ENCODE measurements at places on chromosomes 2 and 18.

DNA sequence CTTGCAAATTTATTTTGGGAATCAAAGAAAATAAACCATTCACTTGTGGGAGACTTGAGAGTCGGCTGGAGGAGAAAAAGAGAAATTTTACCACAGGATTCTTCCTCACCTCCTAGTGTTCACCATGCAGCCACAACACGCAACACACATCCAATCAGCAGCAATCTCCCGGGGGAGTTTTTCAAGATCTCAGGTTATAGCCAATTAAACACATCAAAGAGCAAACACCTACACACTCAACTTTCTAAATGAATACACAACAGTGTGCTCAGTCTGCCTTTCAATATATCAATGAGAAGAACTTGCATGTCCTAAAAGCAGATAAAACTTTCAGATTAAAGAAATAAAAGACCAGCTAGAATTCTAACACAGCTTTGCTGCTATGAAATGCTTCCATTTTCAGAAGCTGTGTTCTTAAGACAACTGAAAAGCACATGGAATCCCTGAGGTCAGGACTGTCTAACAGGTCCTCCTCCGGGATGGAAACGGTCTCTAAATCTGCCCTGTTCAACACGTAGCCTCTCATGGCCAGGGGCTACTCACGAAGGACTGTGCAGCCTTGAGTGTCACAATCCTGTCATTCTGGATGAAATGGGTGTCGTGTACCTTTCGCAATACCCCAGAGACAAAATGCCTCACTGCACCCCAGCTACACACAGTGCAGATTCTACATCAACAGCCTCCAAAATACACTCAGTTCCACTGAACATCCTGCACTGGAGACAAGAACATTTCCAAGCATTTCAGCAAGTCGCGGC, 84.2 kb downstream of the ZNF516 start:
- no peak for DNase-seq

DNA sequence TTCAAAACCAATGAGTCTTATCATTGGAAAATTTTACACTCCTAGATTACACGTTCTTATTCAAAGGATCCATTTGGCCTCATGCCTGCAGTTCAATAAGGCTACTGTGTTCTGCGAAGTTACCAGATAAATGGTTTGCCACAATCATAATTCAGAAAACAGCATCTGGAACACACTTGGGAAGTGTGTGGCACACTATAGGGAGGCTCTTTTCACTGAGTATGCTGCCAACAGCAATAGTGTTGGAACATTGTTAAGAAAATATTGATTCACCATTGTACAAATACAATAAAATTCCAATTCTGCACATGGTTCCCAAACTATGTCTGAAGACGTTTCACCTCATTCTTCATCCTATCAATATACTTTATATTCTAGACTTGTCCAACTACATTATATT, 141.4 kb upstream of the DOK6 start:
- DNase-seq, result no peak

GRCh38 chr2:189146553-189146952, 33.0 kb downstream of the COL5A2 start:
- no peak for DNase-seq

DNA sequence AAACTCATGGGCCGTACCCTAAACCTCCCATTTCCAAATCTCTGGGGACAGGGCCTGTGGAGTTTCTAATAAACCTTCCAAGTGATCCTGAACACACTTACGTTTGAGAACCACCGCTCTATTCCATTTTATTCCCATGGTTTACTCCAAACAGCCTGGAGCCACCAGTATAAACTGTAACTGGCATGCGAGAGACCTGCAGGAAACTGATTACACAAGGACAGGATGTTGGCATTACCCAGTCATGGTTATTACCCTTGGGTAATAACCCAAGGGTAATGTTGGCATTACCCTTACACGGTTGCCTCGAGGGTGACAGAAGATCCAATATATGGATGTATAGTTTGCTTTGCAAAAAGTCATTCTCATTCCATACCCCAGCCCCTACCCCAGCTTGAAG, 37.0 kb upstream of the YPEL5 start:
- no peak for DNase-seq

- no peak for DNase-seq
Measured at GRCh38 chr18:23238152-23238531, 102.9 kb downstream of the CABLES1 start.

GRCh38 chr2:57760381-57760801, 286.2 kb upstream of the VRK2 start:
- no peak for DNase-seq

- DNase-seq, result no peak
Measured at GRCh38 chr18:13381944-13382365, 163.4 kb downstream of the LDLRAD4 start.

DNA sequence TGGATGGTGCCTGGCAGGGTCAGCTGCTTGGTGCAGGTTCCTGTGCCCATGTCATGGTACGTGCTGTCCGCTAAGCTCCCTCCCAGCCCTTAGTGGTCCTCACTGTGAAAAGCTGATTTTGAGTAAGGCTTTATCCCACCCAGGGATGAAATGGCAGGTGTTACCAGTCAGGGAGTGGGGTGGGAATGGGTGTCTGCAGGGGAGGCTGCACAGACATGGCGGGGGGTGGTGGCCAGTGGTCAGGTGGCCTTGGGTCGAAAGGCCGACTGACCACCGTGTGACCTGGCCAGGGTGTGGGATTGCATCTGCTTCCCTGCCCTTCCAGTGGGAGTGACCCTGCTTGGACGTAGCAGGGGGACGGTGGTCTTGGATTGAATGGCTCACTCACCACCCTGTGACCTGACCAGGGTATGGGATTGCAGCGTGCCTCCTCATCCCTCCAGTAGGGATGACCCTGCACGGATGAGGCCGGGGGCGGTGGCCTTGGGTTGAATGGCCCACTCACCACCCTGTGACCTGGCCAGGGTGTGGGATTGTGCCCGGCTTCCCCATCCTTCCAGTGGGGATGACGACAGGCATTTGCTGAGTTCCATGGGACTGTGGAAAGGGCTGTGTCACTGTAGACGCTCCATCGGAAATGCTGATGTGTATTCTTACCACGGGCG, 29.8 kb downstream of the AGAP1 start:
- DNase-seq, result no peak

- DNase-seq, result no peak
Measured at GRCh38 chr2:61962095-61962984, 56.9 kb downstream of the COMMD1 start.

DNA sequence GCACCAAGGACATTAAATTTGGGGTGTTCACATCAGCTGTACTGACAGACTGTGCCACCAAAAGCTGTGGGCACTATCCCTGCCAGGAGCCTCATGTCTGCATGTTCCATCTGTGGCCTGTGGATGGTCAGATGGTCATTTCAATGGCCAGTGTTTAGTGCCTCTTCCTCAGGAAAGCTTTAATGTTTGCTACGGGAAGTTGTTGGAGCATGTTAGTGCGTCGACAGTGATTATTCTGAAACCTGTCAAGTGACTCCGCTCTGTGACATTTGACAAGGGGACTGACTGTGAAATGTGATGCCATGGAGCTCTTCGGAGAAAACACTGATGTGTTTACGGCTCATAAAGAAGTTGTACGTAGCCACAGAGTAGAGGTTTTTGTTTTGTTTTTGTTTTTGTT, 18.7 kb upstream of the RGPD4 start:
- no peak for DNase-seq

GRCh38 chr2:20212459-20212870, 12.5 kb downstream of the SDC1 start:
- DNase-seq, result no peak

DNA sequence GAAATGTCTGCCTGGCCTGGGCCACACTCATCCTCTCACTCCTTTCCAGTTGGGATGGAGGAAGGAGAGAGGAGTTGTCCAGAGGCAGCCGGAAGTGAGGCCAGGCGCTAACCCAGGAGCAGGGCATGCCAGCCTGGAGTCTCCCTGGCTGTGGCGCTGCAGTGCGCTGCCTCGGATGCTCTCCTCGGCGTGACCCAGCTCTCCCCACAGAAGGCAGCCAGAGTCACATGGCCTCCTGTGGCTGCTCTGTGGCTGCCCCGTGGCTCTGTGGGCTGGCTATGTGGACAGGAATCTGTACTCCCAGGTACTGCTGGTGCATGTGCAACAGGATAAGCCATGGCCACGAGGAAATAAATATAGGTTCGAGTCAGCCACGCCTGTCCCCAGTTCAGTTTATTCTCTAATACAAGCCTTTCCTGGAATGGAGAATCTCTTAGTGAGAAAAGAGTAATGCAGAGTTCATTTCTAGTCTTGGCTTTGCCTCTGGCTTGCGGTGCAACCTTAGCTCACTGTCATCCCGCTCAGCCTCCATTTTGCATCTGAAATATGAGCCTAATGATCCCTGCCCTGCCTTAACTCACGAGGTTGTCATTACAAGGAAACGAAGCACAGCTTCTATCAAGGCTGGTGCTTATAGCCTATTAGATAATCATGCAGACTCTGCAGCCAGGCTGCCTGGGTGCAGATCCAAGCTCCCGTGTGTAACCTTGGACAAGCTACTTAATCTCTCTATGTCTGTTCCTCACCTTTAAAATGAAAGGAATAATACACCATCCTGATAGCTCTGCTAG, 106.3 kb downstream of the ANTXR1 start:
- DNase-seq, result no peak

DNA sequence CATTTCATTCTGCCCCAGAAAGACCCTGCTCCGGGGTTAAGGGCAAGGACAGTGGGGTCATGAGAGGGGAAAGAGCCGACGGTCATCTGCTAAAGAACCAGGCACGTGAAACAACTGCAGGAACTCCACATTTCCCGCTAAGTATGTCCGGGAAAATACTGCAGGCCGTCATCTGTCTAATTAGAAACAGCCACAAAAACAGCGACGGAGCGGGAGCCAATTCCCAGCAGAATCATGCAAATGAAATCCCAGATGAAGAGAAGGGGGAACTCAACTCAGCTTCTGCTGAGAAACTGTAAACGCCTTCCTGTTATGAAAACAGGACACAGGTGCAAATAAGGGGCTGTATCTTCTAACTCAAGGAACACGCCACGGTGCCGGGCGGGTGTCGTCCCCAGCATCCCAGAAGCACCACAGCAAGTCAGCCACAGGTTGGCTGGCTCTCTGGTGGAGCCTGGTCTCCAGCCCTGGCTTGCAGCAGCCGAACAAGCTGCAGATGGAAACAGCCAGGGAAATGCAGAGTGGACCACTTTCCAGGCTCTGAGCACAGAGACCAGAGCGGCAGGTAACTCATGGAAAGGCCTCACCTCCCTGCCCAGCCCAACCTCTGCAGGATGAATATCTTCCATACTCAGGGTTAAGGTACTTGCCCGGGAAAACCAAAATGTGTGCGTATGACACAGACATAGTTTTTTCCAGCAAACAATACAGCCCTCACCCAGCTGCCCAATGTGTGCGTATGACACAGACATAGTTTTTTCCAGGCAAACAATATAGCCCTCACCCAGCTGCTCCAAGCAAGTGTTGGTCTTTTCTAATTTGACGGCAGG, 28.9 kb downstream of the PXDN start:
- no peak for DNase-seq

DNA sequence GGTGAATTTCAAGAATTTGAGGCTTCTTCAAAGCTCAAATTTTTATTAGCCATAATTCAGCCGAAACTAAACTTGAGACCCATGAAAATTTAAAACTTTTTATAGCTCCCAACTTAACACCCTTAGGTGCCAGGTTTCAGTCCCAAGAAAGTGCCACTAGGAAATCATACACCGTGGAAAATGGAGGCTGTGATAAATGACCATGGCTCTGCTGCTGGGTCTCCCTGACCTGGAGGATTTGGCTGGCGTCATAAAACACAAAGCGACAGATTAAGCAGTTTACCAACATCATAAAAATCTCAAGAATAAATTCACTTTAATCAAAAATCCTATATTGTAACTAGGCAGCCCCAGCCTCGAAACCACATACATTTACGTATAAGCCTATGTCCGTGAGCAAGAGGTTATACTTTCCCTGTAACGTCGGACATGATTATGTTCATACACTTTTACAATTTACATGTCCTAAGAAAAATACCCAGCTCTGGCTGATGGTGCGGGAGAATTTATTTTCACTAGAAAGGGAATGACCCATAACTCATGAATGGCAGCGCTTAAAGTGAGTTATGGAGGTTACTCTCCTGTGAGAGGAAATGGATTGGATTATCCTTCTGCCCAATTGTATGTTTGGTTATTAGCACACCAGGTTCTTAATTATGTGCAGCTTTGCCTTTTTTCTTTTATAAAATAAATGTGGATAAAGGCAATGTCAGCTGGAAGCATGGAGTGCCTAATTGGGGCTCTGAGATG, 329.4 kb downstream of the AGPS start:
- no peak for DNase-seq

- DNase-seq, result no peak
Measured at GRCh38 chr18:51044928-51045585, 15.0 kb downstream of the SMAD4 start.

DNA sequence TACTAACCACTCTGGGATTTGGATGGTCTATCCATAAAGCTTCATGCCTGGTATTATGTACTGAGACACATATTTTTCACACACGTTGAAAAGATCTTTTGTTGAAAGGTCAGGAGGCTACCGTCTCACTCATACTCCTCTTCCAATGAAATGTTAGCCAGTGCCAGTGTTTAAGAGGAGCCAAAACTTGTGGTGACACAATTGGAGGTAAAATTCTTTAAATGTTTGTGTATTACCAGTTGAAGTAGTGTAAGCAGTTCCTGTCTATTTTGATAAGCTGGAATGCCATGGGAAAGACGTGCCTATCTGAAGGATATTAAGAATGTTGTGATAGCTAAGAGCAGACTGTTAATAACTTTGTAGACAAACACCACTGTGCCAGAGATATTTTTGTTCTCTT, 32.1 kb downstream of the MARCHF7 start:
- no peak for DNase-seq

GRCh38 chr18:2997846-2998564, 14.9 kb downstream of the LPIN2 start:
- DNase-seq, result no peak
